Renal cortical epithelial cell (primary cell): ENCODE measurements at places on chromosomes 4 and X. TPM values are rescaled to one million over a fixed set of nuclear protein-coding genes. Genes with fewer than 3 reads are reported as not detected.

The DDIT4L gene
- 3.9 and 8.2 TPM in 2 replicates for total RNA-seq

- DNase-seq, result peak; percentile 59
Observed at GRCh38 chr4:68272860-68273259, 27.4 kb upstream of the TMPRSS11B start.

The HTN1 gene
- total RNA-seq, result not detected in 2 replicates

The UGT2A1 gene
- not detected in 2 replicates for total RNA-seq

DNA sequence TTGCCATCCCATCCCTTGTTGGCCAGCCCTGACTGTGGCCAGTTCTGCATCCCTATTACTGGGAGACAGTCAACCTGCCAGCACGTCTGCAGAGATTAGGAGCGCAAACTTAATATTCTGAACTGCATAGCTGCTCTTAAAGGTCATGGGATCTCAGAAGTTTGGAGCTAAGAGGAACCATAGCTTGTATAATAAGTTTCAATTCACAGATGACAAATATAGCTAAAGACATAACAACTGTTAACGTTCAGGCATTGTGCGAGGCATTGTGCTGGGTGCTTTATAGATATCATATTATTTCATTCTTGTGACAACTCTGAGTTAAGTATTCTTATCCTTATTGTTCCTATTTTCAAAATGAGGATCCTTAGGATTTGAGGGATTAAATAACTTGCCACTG, 3.7 kb downstream of the SCARB2 start:
- DNase-seq, result no peak

- peak; percentile 31 for DNase-seq
Observed at GRCh38 chr4:165190591-165191347, 16.6 kb upstream of the KLHL2 start.

GRCh38 chrX:69158166-69158980, 6.9 kb downstream of the PJA1 start:
- peak; percentile 84 for DNase-seq

DNA sequence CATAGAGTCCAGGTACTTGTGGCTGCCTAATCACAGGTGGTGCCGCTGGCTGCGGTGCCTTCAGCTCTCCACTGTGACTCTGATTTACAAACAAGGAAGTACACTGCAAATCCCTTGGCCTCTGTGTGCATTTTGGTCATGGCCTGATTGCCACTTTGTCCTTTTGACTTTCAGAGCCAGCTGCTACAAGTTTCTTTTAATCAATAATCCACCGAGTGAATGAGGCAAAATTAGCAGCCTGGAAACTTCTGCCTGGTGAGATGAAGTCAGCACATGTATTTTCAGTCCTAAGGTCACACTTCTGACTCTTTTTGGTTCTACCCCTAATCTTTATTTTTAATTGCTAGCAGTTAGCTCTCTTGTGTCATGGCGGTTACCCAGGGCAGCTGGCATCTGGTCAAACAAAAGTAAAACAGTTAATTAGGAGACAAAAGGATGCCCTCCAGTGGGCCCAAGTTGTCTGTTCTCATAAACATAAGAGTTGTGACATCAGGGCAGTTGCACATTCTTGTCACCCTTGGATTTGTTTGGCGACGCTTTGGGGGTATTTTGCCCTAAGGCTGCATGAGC, 62.3 kb upstream of the LNX1 start:
- DNase-seq, result peak; percentile 86

GRCh38 chrX:34918856-34919255, 23.7 kb upstream of the FAM47B start:
- peak; percentile 57 for DNase-seq

DNA sequence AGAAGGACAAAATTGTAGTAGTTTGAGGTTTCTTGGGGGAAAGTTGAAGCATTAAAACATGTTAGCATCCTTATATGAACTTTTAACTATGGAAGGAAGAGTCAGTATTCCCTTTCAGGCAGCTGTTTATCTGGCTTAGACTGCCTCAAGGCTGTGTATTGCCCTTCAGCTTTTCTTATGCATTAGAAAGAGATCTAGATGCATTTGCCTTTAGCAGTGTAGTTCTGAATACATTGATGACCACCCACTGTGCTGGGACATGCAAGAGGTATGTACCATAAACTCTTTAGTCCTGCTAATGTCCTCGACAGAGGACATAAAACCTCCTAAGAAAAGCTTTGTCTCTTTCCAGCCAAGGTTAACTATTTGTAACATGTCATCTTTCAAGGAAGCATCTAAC, 2.9 kb downstream of the FAM200B start:
- DNase-seq, result no peak

The TMEM47 gene
- total RNA-seq, result 32.6 and 209 TPM in 2 replicates

DNA sequence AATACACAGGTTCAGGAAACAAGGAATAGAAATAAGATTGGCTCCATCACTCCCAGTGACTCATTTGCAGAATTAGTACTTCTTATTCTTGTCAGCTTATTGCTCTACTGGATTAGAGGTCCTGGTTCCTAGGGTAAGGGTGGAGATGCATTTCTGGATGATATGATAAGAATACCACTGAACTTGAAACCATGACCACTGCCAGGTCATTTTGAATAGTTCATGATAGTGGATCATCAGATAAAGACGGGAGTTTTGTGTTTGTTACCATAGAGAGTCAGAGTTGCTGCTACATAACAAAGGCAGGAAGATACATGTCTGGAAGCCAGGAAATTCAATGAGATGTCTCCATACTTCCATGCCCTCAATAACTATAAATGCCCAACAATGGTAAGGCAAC, 109.2 kb upstream of the FAT1 start:
- no peak for DNase-seq

GRCh38 chrX:111511477-111511876, at the start of gene SERTM2:
TSS of gene SERTM2 (plus strand) at chrX:111511645. CDS start at chrX:111518858, 7,213 bp downstream.
- DNase-seq, result peak; percentile 55

The PDZD4 gene
- total RNA-seq, result under 0.01 and 0.30 TPM in 2 replicates

The MAP3K15 gene
- total RNA-seq, result 1.3 and 1.7 TPM in 2 replicates

- no peak for DNase-seq
Observed at GRCh38 chrX:34866646-34867045, 76.0 kb upstream of the FAM47B start.

GRCh38 chrX:79107891-79108718, 36.4 kb upstream of the GPR174 start:
- peak; percentile 57 for DNase-seq

GRCh38 chrX:112051576-112051975, 31.0 kb downstream of the TRPC5 start:
- DNase-seq, result no peak

DNA sequence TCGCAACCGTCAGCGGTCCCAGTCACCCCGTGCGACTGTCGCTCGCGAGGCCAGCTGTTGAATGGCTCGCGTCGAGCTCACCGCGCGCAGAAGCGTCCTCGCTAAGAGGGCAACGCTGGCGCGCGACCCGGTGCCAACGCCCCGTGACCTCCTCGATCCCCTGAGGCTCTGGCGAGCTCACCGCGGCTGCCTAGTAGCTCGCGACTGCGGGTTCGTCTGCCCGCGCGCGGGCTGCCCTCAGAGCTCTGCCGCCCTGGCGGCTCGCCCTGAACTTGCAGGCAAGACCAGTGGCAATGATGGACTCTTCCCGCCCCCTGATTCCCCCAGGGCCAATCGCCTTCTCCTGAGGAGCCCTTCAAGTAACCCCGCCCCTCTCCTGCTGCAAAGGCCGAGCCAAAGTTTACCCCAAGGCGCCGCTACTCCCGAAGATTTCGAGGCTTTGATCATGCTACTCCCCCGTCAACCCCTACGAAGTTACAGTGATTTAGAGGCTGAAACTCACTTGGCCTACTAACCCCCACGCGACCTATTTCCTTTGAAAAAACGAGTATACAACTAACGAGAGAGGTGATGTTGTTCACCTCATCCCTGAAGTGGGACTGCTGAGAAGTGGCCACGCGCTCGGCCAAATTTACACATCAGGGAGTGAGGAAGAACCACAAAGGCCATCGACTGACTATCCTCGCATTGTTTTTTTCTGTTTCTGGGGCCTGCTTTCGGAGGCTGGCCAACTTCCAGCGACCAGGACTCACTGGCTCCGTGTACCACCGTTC, 37.5 kb downstream of the PGRMC1 start:
- DNase-seq, result peak; percentile 54

- peak; percentile 57 for DNase-seq
Observed at GRCh38 chr4:27360790-27361267, 500.2 kb downstream of the STIM2 start.

The CCNA2 gene
- total RNA-seq, result 2.5 and 43.2 TPM in 2 replicates

- DNase-seq, result peak; percentile 73
Observed at GRCh38 chr4:145301386-145302080, 121.1 kb upstream of the OTUD4 start.

DNA sequence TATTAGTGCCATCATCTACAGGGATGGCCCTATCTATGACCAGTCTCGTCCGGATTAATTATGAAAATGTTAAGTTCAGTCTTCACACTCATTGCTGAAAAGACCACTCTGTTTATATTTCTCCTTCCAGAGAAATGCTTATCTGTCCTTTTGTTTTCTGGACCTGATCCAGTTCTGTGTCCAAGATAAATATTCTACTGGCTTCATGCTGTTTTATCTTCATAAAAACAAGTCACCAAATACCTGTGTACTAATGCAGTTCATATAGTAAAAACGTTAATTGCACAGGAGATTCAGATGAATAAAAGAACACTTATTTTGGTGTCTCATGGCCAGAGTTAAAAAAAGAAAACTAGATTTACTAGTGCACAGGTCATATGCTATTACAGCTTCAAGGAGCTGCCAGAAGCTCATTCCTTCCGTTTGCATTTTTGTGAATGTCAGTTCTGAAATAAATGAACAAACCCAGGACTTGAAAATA, 17.3 kb downstream of the FNIP2 start:
- DNase-seq, result no peak

- DNase-seq, result peak; percentile 72
Observed at GRCh38 chr4:1010395-1011021, 918 bp upstream of the FGFRL1 start.

GRCh38 chr4:149841686-149842085, 26.0 kb upstream of the IQCM start:
- DNase-seq, result no peak

- no peak for DNase-seq
Observed at GRCh38 chr4:15188605-15189539, 186.6 kb downstream of the CPEB2 start.

The RADX gene
- total RNA-seq, result 1.0 and 5.0 TPM in 2 replicates

The ASB5 gene
- 0.50 and 0.69 TPM in 2 replicates for total RNA-seq

The TMPRSS11B gene
- not detected in 2 replicates for total RNA-seq

DNA sequence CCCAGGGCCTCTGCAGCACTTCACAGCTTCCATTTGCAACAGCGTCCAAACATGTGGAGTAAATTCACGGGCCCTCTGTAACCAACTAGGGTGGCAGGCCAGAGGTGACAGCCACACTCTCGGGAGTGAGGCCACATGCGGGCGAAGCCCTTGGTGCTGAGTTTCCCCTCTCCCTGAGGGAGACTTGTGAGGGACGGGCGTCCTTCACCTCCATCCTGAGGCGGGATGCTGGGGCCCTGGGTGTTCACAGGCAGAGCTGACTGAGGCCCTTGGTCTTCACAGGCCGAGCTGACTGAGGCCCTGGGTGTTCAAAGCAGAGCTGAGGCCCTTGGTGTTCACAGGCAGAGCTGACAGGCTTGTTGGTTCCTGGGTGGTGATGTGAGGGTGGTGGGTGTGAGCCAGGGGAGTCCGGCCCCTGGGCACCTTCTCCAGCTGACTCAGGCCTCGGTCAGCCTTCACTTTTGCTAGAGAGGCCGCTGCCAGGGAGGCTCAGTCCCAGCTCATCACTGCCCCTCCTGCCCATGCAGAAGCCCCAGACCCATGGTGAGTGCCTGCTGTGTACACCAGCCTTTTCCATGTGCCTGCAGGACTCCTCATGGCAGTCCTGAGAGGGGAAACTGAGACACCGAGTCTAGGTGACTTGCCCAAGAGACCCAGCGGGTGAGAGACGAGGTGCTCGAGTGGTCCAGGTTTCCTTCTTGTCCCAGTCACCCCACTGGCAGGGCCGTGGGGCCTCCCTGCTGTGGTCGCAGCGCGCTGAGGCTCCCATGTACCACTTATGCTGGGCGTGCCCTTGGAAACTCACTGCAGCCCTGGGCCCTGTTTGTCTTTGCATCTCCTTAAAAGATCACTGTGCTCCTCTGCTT, 8.5 kb downstream of the WFS1 start:
- DNase-seq, result no peak

GRCh38 chrX:151505796-151506195, 57.7 kb upstream of the PASD1 start:
- DNase-seq, result no peak

GRCh38 chrX:10401239-10401638, 219.1 kb downstream of the MID1 start:
- no peak for DNase-seq

The ARMCX4 gene
- 0.69 and 5.5 TPM in 2 replicates for total RNA-seq

DNA sequence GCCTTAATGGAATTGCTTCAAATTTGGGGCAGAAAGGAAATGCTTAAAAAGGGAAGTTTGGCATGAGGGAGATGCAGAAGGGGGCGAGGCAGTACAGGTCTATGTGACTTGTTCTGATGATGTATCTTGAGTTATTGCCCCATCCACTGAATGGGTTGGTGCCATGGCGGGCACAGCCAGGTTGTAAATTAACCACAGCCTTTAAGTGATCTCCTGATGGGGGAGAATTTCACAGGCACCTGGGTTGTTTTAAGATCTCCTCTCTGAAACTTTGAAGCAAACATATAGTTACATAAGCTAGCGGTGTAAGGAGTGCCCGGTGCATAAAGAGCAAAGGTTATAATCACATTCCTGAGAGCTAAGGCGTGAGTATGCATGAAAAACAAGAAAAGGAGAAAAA, 37.0 kb downstream of the NPY5R start:
- peak; percentile 76 for DNase-seq

DNA sequence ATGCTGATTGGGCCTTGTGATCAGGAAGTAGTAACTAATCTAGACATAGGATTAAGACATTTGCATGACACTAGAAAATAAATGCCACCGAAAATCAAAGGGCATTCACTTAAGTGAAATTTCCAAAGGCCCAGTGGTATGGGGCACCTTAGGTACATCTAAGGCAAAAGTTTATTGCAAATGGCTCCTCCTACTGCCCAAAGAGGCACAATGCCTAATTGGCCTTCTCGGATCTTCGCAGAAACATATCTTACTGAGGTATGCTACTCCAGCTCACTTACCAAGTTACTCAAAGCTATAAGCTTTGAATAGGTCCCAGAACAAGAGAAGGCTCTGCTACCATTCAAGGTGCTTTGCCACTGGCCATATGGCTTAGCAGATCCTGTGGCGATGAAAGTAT, 174.8 kb upstream of the CXCL13 start:
- no peak for DNase-seq

- no peak for DNase-seq
Observed at GRCh38 chr4:153758136-153758535, 1.7 kb downstream of the RNF175 start.

DNA sequence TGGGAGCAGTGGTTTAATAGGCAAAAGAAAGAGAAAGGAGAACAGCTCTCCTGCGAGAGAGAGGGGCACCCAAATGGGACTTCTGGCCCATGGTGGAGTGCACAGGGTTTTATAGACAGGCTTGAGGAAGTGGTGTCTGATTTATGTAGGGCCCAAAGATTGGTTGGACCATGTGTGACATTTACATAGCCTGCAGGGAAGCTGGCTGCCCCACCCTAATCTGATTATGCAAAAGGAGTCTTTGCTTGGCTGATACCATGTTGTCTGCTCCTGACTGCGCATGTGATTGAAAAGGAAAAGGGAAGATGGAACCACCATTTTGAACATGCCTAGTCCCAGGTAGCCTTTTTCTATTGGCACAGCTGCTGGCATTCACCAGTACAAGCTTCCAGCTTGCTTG, 100.0 kb upstream of the DIPK2B start:
- no peak for DNase-seq

The TRIM61 gene
- total RNA-seq, result 0.52 and 0.65 TPM in 2 replicates

The CLIC2 gene
- 0.35 and 0.52 TPM in 2 replicates for total RNA-seq
